ENCODE measurements at places on chromosomes 11 and 22.

- DNase-seq = no peak
These were observed 10.0 kb downstream of the GATD1 start for GRCh38 chr11:767238-767637.

GRCh38 chr11:67352546-67353316, 615 bp downstream of the POLD4 start:
- DNase-seq = no peak

DNA sequence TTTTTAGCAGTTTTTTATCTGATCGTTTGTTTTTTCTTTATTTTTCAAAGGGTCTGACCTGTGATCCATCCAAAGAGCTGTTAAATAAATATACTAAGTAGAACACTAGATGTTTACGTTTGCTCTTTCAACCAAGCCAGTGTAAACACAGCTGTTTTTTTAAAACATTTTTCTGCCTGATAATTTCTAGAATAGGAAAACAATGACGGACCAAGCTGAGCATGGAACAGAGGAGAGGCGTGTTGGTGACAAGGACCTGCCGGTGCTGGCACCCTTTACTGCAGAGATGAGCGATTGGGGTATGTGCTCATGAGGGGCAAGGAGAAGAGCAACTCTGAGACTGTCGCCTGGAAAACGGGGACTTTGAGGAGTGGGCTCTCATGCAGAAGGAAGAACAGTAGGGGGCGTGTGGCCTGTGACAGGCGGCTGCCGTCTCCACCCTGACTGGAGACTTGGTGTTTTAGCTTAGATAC, 28.6 kb upstream of the PANX2 start:
- DNase-seq = no peak

DNA sequence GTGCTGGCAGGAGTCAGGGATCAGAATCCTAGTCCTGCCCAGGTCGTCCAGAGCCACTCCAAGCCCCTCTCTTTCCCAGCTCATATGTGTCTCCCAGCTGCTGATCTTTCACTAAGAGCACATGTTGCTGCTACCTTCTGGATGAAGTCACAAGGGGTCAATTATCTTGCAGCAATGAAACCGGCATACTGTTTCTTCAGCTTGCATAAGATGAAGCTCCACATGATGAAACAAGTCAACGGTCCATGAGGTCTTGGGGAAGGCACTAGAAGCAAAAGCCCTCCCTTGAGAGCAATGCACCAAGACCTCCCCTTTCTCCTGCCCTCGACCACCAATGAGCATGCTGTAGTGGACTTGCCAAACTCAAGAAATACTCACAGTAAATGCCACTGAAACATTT, 148.9 kb downstream of the TENM4 start:
- no peak for DNase-seq

- DNase-seq = peak; percentile 46
These were observed 61.9 kb downstream of the BMAL1 start for GRCh38 chr11:13339195-13340153.

- no peak for DNase-seq
These were observed 18.7 kb upstream of the LRP5 start for GRCh38 chr11:68293708-68294107.

GRCh38 chr11:132886335-132886734, 646.0 kb downstream of the OPCML start:
- no peak for DNase-seq

DNA sequence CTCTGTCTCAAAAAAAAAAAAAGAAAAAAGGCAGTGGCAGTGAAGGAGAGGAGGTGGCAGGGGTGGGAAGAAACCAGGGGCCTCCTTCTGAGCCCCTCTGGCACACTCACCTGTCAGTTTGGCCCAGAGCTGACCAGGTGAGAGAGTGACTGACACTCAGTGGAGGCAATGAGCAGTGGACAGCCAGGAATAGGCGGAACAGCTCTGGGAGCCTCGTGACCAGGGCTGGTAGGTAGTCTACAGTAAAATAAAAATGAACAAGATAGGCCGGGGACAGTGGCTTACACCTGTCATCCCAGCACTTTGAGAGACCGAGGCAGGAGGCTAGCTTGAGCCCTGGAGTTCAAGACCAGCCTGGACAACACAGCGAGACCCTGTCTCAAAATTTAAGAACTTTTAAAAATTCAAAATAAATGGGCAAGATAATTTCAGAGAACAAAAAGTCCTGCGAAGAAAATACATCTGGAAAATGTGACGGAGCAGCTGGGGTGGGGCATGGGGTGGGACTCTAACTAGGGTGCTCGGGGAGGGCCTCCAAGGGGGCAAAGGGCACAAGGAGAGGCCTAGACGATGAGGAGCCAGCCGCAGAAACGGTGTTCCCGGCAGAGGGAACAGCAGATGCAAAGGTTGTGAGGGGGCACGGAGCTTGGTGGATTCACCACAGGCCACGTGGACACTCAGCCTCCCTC, 3.8 kb upstream of the PDXP start:
- DNase-seq = no peak

DNA sequence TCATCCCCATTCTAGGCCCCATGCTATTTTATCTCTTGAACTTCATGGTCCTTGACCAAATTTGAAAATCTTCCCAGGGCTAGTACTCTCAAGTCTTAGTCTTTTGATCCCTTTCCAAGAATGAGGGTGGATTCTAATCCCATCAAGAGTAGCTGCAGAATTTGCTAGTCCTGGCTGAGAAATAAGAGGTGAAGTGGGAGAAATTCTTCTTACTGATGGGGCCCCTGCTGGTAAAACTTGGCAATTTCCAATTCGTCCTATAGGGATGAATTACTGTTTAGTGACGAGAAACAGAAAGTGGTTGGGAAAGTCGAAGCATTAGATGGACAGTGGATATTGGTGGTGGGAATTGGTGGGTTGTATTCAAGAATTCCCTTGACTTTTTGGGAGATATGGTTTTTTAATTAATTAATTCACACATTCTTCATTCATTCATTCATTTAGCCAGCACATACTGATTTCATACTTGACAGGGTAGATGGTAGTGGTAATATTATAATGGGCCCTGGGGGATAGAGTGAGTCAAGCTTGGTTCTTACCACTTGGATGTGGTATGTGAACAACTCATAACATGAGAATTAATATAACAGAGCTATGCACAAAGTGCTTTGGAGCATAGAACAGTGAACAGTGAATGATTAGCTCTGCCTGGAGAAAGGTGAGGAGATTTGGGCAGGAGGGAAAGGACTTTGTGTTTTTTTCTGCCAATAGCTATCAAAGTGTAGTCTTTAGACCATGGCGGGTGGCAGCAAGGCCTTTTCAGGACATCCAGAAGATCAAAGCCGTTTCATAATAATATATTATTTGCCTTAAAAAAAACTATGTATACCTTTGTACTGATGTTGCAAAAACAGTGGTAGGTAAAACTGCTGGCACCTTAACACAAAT, 103.8 kb downstream of the STIM1 start:
- no peak for DNase-seq

GRCh38 chr11:16587670-16588069, 150.8 kb upstream of the C11orf58 start:
- DNase-seq = no peak

DNA sequence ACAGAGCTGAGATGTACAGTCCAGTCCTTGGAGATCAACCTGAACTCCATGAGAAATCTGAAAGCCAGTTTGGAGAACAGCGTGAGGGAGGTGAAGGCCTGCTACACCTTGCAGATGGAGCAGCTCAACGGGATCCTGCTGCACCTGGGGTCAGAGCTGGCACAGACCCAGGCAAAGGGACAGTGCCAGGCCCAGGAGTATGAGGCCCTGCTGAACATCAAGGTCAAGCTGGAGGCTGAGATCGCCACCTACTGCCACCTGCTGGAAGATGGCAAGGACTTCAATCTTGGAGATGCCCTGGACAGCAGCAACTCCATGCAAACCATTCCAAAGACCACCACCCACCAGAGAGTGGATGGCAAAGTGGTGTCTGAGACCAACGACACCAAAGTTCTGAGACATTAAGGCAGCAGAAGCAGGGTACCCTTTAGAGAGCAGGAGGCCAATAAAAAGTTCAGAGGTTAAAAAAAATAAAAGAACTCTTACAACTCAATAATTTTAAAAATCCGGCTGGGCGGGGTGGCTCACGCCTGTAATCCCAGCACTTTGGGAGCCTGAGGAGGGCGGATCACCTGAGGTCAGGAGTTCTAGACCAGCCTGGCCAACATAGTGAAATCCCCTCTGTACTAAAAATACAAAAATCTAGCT, 69.9 kb upstream of the RTL6 start:
- DNase-seq = peak; percentile 31

- no peak for DNase-seq
These were observed at the start of gene PCF11 for GRCh38 chr11:83156996-83157593. Gene PCF11 (plus strand): TSS chr11:83157131. CDS start chr11:83157440, 309 bp downstream.

DNA sequence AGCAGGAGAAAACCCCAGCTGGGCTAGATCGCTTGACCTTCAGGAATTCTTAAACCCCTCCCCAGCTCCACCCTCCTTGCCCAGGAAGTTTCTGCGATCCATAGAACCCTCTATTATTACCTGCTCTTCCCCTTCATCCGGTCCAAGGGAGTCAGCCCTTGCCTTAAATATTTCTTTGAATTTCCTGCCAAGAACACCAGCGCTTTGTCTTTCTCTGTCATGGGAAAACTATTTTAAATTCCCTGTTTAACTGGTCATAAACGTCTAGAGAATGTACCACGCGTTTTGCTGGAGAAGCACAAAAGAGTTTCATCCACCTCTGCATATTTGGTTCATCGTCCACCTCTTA, 496 bp upstream of the TRAF6 start:
- DNase-seq = no peak

DNA sequence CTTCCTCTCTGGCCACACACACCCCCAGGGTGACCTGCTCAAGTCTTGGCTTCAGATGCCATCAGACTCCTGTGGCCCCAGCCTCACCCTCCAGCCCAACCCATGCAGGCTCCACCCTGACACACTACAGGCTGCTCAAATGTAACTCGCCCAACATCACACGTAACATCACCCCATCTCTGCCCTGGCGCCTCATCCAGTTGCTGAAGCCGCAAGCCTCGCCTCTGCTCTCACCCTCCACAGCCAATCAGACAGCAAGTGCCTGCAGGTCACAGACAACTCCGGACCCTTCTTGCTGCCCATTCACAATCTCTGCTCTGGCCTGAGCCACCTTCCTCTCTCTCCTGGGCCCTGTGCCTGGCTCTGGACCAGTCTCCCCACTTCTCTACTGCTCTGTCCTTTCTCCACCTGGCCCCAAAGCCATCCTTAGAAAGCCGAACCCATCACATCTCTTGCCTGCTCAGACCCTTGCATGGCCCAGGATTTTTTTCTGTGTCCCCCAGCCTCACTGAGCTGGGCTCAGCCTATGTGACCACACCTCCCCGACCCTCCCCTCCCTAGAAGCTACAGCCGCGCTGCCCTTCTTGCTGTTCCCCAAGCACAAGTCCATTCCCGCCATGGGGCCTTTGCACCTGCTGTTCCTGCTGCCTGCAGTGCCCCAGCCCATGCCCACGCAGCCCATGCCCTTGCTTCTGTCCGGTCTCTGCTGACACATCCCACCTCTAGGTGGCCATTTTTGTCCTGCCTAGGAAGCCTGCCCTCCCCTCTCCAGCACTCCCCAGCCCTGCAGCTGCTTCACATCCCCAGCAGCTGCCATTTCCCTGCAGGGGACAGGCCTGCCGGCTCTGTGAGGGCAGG, 333.9 kb downstream of the CTTN start:
- DNase-seq = no peak

GRCh38 chr22:16824716-16825687, at the start of gene XKR3:
Gene XKR3 (minus strand): TSS chr22:16825411. CDS start chr22:16808073, 17,338 bp downstream.
- DNase-seq = no peak

DNA sequence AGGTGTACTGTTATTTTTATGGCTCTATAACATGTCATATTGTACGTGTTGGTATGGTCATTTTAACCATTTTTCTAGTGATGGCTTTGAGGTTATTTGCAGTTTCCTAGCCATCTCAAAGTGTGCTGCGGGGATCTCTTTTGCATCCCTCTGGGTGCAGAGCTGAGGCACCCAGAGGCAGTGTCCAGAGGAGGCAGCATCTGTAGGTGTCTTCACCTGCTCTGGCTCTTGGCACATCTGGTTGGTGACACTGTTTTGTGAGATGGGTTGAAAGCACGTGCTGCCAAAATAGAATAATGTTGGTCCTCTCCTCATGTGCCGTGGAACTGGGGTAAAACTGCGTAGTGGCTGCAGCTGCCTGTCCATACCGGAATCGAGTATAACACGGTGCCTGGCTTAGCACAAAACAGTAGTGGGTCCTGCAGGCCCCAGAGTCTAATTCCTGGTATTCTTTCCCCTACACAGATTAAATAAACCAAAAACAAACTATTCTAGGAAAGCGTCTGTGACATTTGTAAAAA, 12.9 kb downstream of the NEAT1 start:
- DNase-seq = no peak

- no peak for DNase-seq
These were observed 19.1 kb downstream of the ETS1 start for GRCh38 chr11:128568166-128568778.

DNA sequence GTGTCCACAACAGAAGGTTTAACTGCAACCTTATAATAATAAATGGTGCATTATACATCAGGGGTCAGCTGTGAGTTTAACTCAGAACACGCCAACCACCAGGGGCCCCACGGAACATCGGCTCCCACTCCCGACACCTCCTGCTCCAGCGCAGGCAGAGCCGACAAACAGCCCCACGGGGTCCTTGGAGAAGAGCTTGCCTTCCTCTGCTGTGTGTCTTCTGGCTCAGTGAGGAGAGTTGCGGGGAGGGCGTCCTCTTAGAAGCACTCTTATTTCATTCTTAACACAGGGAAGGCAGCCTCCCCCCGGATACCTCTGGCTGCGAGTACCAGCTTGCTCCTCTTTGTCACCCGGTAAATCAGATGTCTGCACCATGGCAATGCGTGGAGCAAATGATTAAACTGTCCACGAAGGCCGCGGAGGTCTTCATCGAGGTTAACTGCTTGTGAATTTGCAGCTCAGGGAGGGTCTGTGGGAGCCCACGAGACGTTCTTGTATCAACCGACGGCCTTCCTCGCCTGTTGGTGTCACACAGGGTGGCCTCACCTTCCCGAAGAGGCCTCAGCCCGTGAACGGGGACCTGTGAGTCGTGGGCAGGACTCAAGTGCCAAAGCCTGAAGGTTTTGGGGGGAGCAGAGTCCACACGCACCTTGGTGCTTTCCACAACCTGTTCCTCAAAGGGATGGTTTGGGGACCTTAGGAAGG, 464.0 kb downstream of the BRD1 start:
- no peak for DNase-seq

DNA sequence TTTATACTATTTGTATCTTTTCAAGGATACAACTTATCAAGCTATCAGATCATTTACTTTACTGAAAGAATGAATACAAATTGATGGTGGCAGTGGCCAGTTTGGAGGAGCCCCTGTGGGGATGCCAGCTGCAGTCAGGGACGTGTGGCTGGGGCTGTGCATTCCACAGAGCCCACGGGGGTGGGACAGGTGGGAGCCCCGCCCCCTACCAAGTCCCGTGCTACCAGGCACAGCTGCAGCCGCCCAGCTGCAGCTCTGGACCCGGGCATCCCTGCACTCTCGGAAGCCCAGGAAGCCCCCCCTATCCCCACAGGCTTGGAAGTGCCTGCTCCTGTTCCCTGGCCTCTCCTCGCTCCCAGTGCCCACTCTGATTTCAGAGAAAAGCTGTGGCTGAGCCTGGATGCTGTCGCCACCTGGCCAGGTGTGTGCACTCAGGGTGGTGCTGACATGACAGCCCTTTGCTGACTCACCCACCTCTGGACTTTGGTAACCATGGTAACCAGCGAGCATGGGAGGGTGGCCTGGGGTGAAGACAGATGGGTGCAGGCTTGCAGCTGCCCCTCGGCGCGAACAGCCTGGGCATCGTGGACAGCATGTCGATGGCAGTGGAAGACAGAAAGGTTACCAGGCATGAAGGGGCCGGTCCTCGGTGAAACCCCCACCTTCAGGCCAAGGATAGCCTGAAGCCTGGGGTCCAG, 138.1 kb downstream of the SBF2 start:
- no peak for DNase-seq

All from CD4-positive, alpha-beta T cell treated with Interleukin-6 at 100 ng/mL for 8 hours (primary cell).